ENCODE measurements at places on chromosomes 11 and 22.

- no peak for DNase-seq
Observed at GRCh38 chr11:1988667-1989317, 8.8 kb downstream of the H19 start.

DNA sequence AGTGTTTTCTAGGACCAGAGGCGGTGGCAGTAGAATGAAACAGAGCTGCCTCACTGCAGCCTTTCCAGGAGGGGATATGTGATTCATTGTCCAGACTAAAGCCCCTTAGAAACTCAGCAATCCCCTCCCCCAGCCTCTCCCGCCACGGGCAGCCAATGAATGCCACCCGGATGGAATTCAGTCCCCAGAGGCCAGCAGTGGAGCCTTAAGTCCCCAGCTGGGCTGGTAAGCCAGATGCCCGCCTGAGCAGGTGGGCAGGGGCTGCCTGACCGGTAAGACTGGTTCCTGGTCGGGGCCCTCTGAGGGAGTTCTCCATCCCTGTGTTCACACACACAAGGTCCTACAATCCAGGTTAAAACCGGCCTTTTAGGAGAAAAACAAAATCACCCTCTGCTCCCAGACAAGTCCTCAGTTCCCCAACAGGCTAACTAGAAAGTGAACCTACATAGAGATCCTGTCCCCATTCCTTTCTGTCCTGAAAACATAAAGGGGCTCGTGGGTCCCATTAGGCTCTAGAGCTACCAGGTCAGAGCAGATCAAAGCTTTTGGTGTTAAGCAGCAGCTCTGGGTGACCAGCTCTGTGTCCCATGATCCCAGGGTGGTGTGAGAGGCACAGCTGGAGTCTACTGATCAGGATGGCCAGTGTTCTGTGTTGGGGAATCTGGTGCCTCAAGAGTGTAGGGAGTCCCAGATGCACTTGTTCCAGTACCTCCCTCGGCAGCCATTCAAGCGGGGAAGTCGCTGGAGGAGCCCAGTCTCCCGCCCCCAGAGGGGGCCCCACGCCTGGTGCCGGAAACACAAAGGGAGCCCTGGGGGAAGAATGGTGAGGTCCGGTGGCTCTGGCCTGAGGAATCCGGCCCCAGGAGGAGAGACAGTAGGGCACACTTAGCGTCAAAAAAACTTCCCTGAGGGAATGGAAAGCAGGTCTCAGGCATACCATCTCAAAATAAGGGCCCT lies 2.6 kb downstream of the PATZ1 start:
- no peak for DNase-seq

DNA sequence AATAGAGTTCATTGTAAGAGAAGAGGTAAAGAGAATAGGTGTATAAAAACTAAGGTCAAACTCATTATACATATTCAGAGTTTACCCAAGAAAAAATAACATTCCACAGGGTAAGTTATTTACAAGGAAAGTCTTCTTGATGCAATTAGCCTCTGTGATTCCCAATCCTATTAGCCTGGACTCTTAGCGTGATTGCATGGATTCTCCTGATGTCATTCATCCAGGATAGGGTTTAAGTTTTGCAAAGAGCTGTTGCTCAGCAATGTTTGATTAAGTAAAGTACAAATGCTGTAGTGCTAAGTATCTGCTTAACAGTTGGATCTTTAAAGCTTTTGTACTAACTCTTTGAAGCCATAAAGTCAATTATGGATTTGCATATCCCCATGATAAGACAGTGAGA lies 767.8 kb upstream of the LUZP2 start:
- no peak for DNase-seq

DNA sequence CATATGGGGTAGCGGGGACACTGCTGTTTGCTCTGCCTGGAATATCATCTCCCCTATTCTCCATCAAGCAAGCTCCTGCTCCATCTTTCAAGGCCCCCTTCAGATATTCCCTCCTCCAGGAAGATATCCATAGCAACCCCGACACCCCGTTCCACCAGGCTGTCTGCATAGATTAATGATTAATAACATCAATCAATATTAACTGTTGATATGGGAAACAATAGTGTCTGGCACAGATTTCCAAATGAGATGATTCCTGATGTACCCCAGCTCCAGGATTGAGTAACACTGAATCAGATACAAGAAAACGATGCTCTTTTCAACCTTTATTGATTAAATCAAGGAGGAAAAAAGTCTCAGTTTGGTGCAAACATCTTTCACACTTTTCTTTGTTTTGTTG lies 7.5 kb upstream of the TPST2 start:
- DNase-seq, result no peak

DNA sequence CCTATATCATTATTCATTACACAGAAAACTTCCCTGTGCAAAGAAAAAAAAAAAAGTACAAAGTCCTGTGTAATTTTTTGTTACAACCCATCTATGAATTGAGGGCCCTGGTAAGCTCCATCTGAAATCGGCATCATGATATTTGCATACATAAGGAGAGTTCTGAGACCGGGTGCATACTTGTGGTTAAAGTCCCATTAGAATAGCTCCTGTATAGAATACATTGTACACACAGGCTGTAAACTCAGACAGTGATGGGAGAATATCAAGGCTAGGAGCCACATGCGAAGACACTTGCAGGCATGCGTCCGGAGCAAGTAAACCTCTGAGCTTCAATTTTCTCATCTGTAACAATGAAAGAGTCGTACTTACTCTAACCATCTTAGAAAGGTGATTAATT lies 353.2 kb downstream of the ETS1 start:
- no peak for DNase-seq

DNA sequence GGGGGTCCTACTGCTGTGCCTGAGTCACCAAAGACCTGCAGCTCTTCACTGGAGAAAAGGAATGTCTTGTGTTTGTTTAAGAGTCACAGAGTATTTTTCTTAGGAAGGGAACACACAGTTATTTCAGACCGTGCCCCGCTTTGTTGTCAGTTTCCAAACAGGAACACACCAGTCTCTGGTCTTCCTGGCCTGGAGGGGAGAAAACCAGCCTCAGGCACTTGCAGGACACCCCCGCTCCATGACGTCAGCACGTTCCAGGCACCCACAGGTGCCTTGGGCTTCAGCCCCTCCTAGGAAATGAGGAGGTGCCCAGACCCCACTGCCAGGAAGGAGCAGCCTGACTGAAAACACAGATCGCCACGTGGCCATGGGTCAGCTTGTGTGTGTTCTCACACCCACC lies 5.4 kb downstream of the DEAF1 start:
- no peak for DNase-seq

DNA sequence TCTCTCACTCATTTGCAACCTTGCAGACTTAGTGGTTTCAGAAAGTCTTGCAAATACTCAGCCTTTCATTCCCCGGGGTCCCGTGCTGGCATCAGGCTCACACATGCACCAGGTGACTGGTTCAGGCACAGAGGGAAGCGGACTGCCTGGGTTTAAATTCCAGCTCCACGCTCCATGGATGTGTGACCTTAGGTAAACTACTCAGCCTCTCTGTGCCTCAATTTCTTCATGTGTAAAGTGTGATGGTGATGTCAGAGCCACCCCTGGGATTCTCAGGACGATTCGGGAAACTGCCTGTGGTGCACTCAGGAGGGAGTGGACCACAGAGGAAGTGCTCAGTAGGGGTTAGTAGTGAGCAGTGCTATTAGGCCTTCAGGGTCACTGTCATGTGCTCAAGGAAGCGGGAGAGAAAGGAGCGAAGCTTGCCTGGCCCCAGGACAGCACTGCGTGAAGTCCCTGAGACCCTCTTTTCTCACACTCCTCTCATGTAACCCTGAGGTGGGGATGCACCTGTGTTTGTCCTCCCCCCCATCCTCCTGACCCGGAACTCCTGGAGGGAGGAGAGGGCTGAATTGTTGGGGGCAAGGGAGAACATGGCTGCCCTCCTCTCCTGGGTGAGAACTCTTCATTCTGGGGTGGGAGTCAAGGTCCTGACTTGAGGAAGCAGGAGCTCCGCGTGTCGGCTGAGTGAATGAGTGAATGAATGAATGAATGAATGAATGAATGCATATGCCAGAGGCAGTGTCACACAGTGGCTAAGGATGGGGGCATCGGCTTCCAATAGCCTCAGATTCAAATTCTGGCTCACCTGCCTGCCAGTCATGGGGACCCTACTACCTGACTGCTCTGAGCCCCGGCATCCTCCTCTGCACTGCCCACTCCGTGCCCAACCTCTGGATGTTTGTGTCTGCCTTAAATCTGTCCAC lies 14.4 kb upstream of the UPK3A start:
- DNase-seq, result no peak

GRCh38 chr11:134071766-134072402 lies 3.0 kb downstream of the JAM3 start:
- no peak for DNase-seq

GRCh38 chr11:122439866-122440810 lies 215.4 kb upstream of the UBASH3B start:
- no peak for DNase-seq

- DNase-seq, result no peak
Observed at GRCh38 chr11:68160100-68160695, 39.0 kb upstream of the CHKA start.

- DNase-seq, result no peak
Observed at GRCh38 chr11:8917157-8917825, 6.3 kb downstream of the AKIP1 start.

DNA sequence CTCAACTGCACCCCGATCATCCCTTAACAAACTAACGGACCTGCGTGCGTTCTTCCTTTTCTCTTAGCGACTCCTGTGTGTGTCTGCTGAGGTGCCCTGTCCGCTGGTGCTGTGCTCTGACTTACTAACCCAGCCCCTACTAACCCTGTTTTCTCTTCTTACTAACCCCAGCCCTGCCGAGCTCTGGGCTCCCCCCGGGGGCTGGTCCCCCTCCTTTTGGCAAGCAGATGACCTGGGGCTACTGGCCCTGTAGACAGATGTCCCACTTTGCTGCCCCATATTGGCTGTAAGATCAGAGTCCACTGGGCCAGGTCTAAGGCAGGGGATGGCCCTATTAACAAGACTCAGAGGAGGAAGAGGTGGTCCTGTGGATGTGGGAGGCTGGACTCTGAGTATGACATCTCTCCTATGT lies 14.7 kb downstream of the MIAT start:
- no peak for DNase-seq

- DNase-seq, result no peak
Observed at GRCh38 chr11:2209900-2210321, 38.3 kb upstream of the TH start.

GRCh38 chr11:79019975-79020374 lies 420.9 kb downstream of the TENM4 start:
- no peak for DNase-seq

DNA sequence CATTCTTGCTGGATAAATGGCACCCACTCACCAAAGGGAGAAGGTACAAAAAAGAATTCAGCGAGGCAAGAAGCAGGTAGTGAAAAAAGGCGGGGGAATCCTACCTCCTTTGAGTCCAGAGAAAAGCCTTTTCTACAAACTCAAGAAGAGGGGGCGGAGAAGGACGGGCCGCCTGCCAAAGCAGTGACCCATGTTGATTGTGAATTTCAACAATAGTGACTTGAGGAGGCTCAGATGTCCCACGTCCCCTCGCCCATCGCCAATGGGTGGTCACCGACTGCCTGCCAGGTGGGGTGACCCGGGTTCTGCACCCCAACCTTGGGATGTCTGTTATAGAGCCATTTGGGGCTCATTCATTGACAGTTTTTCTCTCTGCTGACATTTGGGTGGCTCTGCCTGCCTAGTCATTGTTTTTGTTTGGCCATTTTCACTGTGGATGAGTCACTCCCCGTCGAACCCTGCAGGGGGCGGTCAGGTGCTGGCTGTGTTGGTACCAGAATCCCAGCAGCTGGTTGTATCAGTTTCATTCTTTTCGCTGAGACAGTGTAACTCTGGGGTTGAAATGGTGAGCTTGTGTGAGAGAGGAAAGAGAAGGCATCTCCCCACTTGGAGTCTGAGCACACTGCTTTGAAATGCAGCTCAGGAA lies 163.4 kb upstream of the NCAM1 start:
- no peak for DNase-seq

DNA sequence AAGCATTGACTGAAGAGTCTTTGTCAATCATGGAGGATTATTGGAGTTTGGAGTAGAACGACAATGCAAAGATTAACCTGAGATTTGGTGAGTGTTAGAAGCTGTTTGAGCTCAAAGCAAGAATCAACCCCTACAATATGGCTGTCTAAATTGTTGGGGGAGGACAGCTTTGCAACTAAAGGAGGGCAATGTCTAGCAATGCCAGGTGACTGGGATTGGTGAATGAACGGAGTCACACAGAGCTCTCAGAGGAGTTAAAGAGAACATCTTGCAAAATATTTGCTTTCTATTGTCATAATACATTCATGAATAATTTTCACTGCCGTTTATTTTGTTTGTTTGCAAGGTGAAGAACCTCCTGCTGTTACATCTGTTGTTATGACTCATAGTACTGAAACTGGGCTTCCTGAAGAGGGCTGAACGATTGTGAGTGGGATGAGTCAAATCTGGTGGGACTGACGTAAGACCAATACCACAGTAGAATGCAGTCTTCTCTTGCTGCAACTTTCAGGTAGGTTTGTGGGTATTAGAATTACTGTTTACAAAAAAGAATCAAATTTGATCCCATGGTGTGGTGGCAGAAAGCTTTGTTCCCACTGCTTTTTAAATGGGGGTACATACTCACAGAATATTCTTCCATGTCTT lies 281.9 kb downstream of the CADM1 start:
- no peak for DNase-seq

DNA sequence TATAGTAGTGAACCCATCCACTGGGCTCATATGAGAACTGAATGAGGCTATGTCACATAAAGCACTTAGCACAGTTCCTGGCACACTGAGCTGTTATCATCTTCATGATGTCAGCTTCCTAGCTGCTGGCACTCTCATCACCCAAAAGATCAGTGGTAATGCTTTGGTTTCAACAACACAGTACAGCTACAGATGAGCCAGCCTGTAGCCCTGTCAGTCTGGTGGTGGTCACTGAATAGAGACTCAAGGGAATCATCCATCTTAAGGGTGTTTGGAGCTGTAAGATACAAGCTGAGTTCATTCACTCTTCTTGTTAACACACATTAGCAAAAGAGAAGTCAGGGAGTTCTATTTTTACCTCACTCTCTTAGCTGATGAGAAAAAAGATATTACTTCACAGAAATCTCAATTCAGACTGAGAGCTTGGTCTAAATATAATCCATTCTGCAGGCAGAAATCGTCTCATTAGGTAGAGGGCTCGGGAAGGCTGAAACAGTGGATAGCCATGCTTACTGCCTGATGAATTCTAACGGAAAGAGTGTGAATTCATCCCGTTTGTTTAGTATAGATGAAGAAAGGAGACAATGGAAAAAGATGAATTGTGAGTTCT lies 6.3 kb upstream of the SLC1A2 start:
- DNase-seq, result no peak

- DNase-seq, result no peak
Observed at GRCh38 chr11:445765-446588, 4.1 kb upstream of the PTDSS2 start.

DNA sequence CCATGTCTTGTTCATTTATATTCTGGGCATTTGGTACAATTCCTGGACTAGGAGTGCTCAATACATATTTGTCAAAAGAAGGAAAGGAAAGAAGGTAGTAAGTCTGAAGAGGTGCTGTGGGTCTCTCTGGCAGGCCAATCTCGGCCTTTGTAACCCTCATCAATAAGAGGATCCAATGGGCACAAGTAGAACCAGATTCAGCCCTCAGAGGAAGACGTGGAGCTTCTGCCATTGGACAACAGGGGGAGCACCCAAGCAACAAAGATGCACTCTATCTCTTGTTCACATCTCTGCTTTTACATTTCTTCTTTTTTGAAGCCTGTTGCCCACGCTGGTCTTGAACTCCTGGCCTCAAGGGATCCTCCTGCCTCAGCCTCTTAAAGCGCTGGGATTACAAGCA lies 2.2 kb upstream of the VPS11 start:
- DNase-seq, result no peak

Data from bone marrow (tissue), 2 donors.